ENCODE measurements at places on chromosomes 4 and X.

GRCh38 chr4:39587881-39588280 lies 50.8 kb downstream of the SMIM14 start:
- peak; percentile 55 for DNase-seq

DNA sequence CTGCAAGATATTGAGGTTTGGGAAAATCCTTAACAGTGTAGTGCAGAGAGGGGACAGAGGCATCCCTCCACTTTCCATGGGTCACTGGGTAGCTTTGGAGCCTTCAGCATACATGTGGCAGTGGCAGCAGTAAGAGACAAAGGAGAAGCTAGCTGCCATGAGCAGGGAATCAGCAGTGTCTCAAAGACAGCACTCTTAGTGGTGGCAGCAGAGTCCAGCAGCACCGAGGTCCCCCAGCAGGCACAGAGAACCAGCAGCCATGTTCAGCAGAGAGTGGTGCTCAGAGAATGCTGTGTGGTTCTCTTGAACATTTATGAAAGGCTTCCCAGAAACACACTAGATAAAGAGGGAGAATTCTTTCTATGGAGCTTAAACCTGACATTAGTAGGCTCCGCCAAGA lies 308.5 kb downstream of the CENPC start:
- no peak for DNase-seq

DNA sequence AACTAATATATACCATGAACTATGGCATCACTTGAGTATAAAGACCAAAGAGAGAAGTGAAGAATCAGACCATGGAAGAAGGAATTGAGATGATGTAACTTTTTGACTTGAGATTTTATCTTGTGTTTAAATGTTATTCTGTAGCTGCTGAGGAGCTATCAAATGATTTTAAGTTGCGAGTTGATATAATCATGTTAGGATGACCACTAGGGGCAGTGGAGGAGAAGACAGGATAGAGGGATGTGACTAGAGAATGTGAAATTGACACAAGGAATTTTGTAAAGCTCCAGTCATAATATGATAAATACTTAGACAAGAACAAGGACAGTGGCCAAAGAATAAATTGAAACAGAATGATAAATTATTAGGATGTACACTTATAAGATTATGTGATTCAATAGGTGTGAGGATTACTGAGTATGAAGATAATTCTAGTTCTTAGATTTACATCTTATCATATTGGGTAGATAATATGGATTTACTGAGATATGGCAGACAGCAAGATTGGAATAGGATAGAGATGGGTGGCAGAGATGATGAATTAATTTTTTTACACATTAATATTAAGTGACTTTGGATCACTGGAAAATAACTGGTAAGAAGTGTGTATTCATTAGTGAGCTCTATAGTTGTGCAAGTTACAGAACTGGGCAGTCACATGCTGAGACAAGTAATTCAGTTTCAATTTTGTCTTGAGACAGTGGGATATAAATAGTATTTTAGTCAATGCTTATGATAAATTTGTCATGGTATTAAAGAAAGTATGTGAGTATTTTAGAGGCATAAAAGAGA lies 816.0 kb upstream of the PCDH10 start:
- peak; percentile 5 for DNase-seq

- peak; percentile 57 for DNase-seq
These were observed 71.9 kb downstream of the PDLIM5 start for GRCh38 chr4:94523617-94524016.

DNA sequence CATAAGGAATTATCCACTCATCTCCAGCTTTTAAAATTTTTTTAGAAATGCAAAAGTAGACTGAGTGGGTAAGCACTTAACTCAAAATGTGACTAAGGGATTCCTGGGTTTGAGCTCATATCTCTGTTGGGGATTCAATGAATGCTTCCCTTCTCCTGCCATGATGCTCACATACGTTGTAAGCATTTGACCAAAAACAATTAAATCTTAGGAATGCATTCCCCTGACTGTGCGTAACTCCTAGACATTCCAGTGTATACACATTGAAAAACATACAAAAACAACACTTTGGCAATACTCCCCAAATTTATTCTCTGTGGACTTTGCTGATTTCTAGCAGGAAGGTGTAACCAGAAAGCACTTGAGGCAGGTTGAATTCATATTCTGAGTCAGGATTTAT lies 29.8 kb downstream of the SPANXA2 start:
- peak; percentile 46 for DNase-seq

DNA sequence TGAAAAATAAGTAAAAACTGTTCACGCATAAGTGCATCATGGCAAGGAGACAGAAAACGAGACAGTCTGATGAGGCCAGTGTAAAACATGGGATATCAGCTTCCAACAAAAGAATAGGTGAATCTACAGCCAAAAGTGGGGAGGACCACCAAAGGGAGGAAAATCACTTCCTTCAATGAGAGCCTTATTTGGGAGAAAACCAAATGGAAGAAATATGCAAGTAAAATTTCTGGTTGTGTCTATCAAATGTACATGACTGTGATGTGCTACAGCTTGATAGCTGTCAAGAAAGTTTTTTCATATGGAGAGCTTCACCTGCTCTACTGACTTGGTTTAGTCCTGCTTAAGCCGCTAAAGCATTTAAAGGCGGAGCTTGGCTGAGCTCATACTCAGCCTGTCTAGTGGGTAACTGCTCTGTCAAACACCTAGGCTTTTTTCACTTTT lies 66.2 kb downstream of the MAGEA1 start:
- DNase-seq: no peak

DNA sequence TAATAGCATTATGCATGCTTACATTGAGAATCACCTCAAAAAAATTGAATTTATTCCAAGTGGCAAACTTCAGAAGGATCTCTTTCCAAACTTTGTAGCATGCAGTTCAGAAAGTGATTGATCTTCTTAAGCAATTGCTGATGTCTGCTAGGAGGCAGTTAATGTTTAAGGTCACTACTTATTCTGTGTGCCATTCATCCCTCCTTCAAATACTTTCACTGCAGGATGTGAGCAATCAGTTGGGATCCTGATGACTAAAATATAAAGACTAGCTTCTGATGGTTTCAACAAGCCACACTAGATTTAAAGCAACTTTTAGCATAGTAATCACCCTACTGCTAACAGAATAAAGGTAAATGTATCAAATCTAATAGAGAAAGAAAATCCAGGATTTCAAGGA lies 414.1 kb downstream of the ADGRL3 start:
- peak; percentile 60 for DNase-seq

GRCh38 chrX:96383428-96383827 lies 301.2 kb upstream of the DIAPH2 start:
- DNase-seq: no peak

DNA sequence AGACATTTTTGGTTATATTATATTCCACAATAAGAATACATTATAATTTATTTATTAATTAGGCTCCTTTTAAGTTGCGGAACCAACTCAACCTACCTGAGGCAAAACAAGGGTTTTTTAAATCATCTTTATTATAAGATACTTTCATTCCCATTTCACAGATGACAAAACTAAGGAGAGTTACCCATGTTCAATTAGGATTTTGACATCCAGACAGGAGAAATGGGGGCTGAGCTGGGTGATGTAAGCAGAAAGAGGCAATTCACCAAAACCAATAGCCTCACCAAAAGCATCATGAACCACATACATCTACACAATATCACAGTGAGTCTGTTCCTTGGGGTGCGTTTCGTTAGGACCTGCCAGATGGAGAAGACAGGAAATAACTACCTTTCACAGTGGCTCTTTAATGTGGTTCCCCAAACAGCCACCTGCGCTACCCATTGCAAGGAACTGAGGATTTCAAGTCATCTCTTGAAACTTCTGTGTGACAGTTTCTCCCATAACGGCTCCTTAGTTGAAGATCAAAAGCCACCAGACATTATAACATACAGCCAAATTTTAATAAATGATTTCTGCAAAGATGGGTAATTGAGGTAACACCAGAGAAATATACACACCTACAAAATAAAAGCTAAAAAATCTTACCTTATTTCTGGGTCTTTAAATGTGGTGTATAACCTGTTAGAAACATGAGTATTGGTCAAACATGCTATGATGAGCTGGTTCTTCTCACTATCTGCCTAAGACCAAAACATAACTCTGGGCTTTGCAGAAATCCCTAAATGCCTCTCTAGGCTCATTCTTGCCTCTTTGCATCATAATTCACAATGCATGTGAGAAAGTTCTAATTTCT lies 190.6 kb upstream of the LEF1 start:
- DNase-seq: no peak

DNA sequence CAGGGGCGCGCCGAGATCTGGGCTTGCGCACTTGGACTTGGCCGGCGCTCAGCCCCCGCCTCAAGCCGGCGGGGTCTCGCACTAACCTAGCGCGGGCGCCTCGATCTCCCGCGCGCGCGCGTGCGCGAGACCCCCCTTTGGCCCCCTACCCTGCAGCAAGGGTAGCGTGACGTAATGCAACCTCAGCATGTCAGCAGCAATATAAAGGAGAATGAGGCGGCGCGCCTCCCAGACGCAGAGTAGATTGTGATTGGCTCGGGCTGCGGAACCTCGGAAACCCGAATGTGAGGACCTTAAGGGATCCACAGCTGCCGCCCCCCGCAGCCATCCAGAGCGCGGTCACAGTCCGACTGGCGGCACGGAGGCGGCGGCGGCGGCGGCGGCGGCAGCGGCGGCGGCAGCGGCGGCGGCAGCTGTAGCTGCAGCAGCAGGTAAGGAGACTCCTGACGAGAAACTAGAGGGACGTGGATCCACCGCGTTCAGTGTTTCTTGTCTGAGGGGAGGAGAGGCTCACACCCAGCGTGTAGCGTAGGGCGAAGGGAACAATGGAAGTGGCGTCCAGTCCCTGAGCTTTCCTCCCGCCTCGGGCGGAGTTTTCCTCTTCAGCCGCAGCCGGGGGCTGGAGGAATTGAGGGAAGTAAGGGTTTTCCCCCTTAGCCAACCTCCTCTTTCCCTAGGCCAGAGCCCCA lies at the start of the genes SATL1 and ZNF711:
Gene SATL1, minus strand, starts transcription at position 19 of the 689 bp plus-strand sequence. CDS start 134,811 bp downstream, outside the sequence.
Gene ZNF711, plus strand, starts transcription at position 231 of the 689 bp plus-strand sequence. CDS start 3,582 bp downstream, outside the sequence.
- DNase-seq: peak; percentile 75

DNA sequence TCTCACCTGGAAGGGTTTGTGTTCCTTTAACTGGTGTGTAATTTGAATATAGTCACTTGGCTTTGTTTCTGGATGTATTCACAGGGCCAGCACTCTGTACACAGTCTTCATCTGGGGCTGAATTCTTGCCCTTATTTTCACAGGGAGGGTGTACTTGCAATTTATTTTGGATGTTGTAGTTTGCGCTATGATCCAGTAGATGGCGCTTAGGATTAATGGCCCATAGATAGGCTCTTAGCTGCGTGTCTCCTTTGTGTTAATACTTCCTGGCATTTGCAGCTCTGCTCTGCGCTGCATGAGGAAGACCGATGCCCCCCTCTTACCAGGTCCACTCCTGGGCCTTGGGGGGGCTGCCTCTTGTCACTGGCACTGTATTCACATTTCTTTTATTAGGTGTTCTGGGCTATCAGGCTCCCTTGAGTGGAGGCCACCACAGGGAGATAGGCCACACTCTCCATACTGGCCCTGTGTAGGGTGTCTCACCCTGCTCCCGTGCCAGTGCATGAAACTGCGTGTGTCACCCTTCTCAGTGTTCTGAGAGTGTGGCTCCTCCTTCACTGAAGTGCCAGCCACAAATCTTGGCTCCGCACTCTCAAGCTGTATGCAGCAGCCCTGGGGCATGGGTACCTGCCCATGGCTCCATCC lies 562.2 kb downstream of the ZIC3 start:
- DNase-seq: peak; percentile 36

- DNase-seq: peak; percentile 71
These were observed 115.4 kb upstream of the NUDT6 start for GRCh38 chr4:123037804-123038203.

DNA sequence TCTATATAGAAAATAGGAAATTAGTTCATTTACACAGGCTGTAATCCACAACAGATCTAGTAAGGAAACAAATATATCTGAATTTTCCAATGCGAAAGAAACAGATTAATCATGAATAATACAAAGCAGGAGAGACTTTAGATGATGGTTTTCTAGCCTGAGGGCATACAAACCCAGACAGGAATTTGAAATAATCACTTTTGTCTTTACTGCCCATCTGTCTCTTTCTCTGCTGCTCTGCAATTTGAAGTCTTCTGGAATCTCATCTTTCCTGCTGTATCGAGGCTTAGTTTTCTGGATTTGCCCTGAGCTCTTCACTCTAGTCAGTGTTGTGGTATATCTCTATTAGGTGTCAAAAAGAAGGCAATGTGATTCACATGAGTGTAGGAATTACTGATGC lies 711.8 kb upstream of the FAM241A start:
- DNase-seq: no peak

- no peak for DNase-seq
These were observed 28.5 kb upstream of the FGG start for GRCh38 chr4:154640999-154641398.

DNA sequence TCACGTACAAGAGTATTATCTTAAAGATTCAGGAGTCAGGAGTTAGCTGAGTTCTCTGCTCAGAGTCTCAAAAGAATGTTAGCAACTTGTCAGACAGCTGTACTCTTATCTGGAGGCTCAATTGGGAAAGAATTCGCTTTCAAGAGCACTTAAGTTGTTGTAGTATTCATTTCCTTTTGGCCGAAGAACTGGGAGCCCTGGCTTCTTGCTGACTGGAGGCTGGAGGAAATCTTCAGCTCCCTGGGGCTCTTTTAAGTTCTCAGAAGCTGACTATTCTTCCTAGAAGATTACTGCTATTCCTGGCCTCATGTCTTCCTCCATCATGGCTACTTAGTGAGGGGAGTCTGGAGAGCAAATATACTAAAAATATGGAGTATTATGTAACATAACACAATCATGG lies 587.2 kb downstream of the EPHA5 start:
- no peak for DNase-seq

GRCh38 chr4:184153781-184154180 lies 63.9 kb downstream of the ENPP6 start:
- DNase-seq: no peak

Data from fibroblast of upper back skin (primary cell).